ENCODE measurements at places on chromosomes 11 and 22.

DNA sequence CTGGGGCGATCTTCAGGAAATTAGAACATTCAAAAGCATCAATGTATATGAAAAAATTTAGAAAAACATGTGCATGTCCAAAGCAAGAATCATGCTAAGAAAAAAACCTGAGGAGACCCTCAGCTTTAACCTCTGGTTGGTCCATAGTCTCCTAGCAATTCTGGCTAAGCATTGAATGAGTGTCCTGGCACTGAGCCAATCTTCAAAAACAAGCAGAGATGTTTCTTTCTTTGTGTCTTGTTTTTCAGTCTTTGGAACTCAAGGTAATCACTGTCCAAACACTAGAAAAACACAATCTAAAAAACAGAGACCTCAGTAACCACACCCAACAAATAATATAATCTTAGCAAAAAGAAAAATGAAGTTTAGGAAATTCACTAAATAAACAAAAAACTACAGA is 205.4 kb upstream of the CARD18 start:
- DNase-seq, result no peak

DNA sequence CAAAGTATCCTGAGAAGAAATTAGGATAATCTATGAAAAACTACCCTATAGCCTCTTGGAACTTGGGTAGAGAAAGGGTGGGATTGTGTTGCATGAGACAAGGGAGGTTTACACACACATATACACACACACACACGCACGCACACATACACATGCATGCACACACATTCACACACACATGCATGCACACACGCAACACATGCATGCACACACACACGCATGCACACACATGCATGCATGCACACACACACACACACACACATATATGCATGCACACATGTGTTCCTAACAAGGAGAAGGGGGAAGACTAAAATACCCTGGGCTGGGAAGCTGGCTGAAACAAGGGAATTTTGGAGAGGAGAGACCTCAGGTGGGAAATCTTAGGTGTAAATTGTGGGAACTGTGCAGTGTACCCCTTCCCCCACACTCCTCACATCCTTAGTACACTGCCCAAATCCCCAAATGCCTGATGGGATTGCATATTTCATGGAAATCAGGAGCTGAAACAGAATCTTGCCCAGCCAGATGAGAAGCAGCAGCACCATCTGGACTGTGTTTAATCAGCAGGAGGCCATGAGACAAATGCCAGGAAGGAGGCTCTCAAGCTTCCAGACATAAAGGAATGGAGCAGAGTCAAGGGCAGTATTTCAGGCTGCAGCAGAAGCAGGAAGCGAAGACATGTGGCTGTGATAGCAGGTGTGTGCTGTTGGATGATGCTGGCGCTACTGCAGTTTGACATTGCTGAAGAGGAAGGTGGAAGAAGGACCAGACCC is 14.6 kb upstream of the POLD3 start:
- DNase-seq, result no peak

DNA sequence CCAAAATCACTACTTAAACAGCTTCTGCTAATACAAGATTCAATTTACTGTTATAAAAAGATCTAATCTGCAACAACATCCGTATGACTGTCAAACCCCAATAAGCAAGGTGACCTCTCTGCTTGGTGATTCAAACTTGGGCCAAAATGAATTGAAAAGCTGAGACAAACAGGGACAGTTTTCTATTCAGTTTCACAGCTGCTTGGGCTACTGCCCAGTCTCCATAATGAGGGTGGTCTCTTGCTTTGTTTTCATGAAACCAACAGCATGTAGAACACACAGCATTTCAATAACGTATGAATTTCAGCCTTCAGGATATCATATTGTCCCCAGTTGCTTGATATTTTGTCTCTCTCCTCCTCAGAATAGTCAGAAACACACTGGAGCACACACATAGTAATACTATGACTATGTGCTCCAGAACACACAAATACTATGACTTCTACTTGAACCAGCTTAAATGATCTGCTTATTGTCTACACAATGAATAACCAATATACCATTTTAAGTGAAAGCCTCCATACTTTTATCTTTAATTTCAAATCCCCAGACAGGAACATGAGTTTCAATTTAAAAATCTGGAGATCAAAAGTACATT is 285.0 kb downstream of the TTC28 start:
- no peak for DNase-seq

- peak; percentile 79 for DNase-seq
Observed at GRCh38 chr22:28855355-28856094, 27.8 kb upstream of the ZNRF3 start.

DNA sequence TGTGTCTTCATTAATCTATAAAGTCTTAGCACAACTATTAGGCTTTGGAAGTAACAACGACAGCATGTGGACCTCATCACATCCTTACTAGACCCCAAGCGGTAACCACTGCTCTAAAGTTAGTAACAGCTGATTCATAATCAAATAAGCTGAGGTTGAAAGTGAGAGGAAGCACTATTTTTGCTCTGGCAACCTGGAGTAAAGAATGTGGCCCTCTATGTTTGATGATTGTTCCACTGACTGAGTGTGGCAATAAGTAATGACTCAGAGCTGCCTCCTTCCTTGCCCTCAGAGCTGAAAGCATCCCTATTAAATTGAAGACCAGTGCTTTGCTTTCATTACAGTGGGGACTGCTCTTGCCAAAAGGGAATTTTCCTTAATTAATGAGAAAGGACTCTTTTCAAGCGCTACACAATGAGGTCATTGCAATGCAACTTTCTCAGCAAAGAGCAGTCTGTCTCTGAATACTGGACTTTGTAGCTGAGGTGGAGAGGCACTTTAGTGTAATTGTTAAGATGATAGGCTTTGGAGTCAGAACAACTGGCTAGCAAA is 906.1 kb upstream of the RAG2 start:
- DNase-seq, result no peak

- no peak for DNase-seq
Observed at GRCh38 chr11:33949252-33949913, 57.5 kb upstream of the LMO2 start.

GRCh38 chr11:68377389-68377795 is 65.0 kb downstream of the LRP5 start:
- DNase-seq, result no peak

DNA sequence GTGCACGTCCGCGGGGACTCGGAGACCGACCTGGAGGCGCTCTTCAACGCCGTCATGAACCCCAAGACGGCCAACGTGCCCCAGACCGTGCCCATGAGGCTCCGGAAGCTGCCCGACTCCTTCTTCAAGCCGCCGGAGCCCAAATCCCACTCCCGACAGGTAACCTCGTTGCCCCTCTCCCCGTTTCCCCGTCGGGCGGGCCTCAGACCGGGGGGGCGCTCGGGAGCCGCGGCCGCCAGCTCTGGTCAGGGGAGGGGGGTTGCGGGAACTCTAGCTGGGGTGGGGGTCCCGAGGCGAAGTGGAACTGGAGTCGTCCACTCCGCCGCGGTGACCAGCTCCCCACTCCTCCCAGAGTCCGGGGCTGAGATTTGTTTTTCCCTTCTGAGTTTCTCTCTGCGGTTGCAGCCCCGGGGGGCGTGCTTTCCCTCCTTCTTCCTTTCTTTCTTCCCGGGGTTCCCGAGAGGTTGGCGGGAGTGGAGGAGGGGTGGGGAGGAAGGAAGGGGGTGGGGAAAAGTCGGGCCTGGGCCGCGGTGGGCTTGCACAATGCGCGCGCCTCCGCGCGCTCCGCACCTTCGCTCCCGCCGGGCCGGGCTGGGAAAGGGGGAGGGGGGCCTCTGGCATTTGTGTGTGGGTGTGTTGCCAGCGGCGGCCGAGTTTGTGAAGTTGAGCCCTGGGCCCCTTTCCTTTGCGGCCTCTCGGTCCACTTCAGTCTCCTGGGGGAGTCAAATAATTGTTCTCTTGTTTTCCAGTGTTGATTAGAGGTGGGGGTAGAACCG is 952 bp downstream of the YAP1 start:
- DNase-seq, result peak; percentile 77

GRCh38 chr11:130330101-130330684 is 15.5 kb upstream of the ZBTB44 start:
- DNase-seq, result no peak

DNA sequence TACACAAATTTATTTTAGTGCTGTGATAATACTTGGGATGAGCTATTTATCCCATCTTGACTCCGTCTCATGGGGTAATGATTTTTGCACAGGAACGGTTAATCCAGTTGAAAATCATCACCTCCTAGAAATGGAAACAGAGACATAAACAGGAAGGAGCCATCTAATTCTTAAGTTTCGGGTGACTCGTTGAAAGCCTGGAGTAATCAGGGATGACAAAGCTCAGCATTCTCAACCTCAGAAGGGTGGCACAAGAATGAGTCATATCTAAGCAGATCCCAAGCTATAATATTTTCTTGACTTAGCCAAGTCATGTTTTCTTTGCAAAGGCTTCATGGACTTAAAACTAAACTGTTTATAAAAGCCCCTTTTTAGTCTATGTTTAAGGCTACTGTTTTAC is 280.8 kb upstream of the CCDC90B start:
- no peak for DNase-seq

DNA sequence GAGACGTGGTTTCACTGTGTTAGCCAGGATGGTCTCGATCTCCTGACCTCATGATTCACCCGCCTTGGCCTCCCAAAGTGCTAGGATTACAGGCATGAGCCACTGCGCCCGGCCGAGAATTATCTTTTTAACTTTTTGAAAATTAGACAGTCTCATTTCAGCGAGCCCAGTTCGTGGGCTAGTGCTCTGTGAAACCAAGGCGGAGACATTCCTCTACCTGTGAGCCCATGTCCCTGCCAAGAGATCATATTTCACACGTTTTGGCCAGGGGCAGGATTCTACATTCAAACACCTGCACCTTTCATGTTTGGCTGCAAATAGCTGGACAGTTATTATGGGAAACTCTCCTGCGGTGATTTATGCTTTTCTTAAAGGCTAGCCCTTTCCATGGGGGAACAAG is 60.3 kb downstream of the IRAG1 start:
- no peak for DNase-seq

DNA sequence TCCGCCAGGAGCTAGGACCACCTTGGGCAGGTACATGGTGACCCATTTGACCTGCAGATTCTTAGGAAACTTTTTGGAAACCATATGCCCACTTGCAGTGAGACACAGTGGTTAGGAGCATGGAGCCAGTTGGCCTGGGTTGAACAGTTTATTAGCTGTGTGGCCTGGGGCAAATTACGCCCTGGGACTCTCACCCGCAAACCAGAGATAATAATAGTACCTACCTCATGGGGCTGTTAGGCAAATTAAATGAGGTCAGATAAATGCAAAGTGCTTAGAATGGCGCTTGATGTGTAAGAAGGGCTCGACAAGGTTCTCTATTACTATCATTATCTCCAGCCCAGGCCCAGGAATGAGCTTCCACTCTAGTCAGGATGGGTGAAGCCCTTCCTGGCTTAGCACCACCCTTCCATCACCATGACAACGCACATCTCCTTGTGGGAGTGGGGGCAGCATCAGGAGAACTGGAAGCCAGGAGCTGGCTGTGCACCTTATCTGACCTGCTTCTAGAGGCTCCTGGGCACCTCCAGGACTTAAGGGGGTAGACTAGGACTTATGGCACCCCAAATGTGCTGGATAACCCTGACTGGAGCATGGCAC is 5.1 kb downstream of the SYT12 start:
- DNase-seq, result no peak

GRCh38 chr11:77886401-77886800 is 65.5 kb downstream of the AAMDC start:
- no peak for DNase-seq

GRCh38 chr11:128324051-128324481 is 263.3 kb downstream of the ETS1 start:
- DNase-seq, result no peak

GRCh38 chr11:19419808-19420207 is 179.1 kb upstream of the E2F8 start:
- DNase-seq, result no peak

Data from mucosa of descending colon (tissue), 3 donors.